ENCODE measurements at places on chromosomes 12 and 14.
A peak's percentile ranks its signal among the peaks of the same experiment; 100 is the strongest.

DNA sequence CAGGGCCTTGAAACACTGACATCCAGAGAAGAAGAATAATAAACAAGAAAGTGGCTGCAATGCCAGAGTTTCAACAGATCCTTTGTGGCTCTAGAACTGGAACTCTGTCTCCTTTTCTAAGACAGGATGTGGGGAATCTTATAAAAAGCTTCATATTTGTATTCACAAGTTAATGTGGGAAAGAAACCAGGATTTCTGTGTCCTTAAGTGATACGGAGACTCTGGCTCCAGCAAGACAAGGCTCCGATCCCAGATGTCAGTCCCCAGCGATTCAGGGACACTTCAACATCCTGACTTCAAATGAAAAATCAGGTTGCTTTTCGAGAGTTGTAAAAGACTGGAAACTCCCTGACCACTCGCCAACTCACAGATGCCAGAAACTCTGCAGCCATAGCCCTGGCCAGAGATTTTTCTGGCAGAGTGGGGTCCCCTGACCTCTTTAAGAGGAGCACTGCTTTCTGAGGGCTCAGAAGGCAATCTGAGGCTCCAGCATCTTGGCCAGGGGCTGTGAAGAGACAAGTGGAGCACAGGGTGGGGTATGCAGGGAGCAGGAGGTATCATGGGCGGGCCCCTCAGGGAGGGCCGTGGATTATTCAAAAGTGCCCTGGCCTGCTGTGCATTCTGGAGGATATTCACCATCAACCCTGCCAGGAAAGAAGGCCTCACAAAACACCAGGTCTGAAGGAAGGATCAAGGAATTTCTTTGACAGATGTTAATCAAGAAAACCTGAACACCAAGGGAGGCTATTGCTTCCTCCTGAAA lies 53.3 kb downstream of the TMX1 start:
- DNase-seq: no peak

DNA sequence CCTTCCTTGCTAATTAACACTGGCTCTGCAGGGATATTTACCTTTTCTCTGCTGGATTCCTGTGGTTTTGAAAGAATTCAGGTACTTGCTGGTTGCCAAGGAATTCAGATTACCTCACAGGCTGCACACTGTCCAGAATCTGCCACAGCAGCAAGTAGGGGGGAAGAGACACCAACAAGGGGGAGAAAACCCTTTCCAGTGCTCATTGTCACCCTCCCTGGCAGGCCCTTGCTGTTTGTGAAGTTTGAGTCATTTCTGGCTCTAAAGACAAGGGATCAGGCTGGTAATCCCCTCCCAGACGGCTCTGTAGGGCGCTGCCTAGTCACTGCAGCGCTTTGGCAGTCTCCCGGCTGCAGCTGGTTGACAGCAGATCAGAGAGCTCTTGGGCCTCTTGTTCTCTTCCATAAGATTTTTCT lies 50.8 kb downstream of the TTLL5 start:
- DNase-seq: no peak

DNA sequence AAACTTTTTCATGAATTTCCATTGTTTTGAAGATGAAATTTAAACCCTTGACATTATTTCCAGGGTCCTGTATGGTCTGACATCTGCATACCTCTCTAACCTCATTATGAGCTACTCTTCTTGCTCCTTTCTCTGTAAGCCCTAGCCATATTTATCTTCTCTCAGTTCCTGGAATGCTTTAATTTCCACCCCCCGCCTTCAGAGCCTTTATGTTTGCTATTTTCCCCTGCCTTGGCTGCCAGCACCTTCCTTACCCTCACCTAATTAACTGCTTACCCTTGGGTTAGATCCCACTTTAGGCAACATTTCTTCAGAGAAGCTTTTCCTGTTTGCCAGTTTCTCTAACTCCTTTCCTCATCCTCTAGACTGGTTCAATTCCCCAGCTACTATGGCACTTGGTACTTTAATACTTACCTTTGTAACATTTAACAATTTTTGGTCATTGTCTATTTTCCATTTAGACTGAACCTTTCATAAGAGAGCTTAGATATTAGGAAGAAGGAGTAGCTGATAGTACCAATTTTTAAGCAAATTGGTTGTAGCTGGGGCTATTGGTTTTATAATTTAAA lies 6.0 kb downstream of the STYX start:
- DNase-seq: no peak

DNA sequence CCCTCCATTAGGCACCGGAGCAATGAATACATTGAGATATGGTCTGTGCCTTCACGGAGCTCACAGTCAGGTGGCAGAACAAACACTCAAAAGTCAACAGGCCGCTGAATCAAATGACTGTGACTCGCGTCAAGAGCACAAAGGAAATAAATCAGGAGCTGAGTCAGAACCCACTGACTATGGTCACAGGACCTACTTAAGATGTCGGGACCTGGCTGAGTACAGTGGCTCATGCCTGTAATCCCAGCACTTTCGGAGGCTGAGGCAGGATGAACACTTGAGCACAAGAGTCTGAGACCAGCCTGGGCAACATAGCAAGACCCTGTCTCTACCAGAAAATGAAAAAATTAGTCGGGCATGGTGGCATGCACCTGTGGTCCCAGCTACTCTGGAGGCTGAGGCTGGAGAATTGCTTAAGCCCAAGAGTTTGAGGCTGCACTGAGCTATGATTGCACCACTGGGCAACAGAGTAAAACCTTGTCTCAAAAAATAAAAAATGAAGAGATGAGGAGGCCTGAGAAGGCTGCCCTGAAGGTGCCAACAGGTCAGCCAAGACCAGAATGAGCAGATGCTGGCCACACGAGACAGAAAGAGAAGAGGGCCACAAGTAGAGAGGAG lies 19.9 kb downstream of the TMEM233 start:
- DNase-seq: no peak

- no peak for DNase-seq
Measured at GRCh38 chr14:41875116-41875515, 268.4 kb downstream of the LRFN5 start.

DNA sequence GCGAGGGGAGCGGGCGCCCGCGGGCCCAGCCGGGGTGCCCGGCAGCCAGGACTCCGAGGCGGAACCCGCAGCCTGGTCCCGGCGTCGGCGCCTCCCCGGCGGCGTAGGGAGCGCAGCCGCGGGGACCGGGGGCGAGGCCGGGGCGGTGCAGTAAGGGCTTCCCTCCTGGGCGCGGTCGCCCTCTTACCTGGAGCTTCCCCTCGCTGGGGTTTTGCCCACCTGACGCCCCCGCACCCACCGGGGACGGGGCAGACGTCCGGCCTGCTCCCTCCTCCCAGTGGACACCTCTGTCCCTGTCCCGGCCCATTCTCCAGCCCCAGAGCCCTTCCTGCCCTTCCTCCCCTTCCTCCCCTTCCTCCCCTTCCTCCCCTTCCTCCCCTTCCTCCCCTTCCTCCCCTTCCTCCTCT lies 413 bp upstream of the TUBA1C start:
- DNase-seq: no peak

DNA sequence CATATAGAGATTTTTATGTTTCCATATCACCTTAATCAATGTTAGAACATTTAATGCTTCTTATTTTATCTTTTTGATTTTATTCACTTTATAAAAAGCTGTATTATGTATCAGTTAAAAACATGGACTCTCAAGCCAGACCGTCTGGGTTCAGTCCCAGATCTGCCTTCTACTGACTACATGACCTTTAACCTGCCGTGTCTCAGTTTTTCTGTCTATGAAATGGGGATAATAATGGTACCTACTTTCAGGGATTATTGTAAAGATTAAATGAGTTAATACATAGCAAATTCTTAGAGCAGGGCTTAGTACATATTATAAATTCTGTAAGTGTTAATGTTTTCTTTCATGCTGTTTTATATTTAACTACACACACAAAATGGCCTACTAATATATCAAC lies 50.4 kb downstream of the STAB2 start:
- no peak for DNase-seq

DNA sequence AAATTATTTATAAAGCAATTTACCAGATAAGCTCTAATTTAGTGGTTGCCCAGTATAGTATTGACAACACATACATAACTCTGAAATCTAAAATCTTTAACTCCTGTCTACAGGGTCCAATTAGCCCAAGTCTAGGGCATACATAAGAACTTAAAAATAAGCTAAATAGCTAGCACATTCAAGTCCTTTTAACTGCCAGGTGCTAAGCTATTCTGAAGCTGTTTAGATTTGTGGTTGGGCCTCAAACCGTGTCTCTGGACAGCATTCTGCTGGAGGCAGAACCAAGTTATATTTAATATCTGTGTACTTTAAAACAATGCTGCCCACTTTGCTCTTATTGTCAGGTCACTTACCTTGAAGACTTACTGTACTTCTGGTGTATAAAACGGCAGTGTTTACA lies 19.0 kb downstream of the RPS6KA5 start:
- DNase-seq: no peak

DNA sequence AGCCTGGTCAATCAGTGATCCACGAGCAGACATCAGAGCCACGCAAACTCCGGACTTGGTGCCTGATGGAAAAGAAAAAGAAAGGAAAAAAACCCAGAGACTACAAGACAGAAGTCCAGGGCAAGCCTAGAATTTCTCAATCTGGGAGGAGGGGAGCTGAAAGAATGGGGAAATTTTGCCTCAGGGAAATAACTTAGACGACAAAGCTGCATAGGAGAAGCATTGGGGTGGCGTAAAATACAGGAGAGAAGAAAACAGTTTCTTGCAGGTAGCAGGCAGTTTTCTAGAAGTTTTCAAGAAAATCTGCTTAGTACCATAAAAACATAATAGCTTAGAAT lies 2.6 kb upstream of the SLC11A2 start:
- no peak for DNase-seq

- DNase-seq: no peak
Measured at GRCh38 chr14:23409475-23409874, 1.4 kb upstream of the MYH6 start.

DNA sequence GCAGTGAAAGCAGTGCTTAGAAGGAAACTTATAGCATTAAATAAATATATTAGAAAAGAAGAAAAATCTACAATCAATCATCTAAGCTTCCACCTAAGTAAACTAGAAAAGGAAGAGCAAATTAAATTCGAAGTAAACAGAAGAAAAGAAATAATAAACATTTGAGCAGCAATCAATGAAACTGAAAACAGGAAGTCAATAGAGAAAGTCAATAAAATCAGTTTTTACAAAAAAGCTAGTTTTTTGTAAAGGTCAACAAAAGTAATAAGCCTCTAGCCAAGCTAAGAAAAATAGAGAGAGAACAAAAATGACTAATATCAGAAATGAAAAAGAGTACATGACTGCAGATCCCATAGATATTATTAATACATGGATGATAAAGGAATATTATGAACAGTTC lies 34.2 kb upstream of the KTN1 start:
- no peak for DNase-seq

- no peak for DNase-seq
Measured at GRCh38 chr12:22380031-22380430, 45.5 kb upstream of the ST8SIA1 start.

- DNase-seq: peak; percentile 23
Measured at GRCh38 chr12:32107359-32108267, 966 bp downstream of the BICD1 start.

DNA sequence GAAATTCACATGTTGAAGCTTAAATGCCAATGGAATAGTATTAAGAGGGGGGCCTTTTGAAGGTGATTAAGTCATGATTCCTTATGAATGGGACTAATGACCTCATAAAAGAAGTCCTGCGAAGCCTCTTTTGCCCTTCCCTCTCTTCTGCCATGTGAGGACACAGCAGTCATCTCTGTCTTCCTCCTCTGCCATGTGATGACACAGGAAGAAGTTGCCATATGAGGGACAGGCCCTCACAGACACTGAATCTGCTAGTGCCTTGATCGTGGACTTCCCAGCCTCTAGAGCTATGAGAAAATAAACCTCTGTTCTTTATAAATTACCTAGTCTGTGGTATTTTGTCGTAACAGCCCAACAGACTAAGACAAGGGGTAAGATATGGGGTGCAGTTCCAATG lies 100.7 kb downstream of the VCPKMT start:
- no peak for DNase-seq

GRCh38 chr14:51431033-51431709 lies 191.1 kb downstream of the TMX1 start:
- no peak for DNase-seq

All from naive thymus-derived CD8-positive, alpha-beta T cell (primary cell).